Immature natural killer cell (primary cell): ENCODE measurements at places on chromosomes 16 and 17.
A peak's percentile ranks its signal among the peaks of the same experiment; 100 is the strongest.

DNA sequence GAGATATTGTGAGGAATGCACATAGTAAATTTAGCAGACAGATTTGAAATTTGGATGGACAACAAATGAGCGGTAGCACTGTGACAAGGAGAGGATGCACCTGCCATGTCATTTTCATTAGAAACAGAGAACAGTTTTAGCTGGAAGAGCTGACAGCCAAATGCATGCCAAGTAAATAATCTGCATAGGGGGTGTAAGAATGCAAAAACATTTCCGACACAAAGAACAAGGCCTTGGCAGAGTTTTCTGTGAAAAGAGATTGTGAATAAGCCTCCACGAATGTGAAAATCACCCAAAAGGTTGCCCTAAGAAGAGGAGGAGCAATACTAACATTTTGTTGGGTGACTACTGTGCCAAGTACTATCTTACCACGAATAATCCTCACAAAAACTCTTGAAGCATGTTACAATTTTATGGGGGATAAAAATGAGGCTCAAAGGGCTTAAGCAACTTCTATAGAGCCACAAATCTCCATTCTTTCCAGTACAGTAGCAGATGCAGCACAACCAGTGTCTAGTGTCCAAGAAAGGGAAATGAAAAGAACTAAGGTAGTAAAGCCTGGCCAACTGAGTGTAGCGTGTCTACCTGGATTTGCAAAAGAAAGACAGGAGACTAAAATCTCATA lies 28.3 kb downstream of the TMEM100 start:
- no peak for DNase-seq
- H3K36me3 ChIP-seq, result no peaks in the 10 kb centered on the region
- H3K27me3 ChIP-seq, result peaks cover 2% of the 10 kb centered on the region
- H3K4me3 ChIP-seq, result no peak overlapping the region
- no peak overlapping the region for H3K27ac ChIP-seq

DNA sequence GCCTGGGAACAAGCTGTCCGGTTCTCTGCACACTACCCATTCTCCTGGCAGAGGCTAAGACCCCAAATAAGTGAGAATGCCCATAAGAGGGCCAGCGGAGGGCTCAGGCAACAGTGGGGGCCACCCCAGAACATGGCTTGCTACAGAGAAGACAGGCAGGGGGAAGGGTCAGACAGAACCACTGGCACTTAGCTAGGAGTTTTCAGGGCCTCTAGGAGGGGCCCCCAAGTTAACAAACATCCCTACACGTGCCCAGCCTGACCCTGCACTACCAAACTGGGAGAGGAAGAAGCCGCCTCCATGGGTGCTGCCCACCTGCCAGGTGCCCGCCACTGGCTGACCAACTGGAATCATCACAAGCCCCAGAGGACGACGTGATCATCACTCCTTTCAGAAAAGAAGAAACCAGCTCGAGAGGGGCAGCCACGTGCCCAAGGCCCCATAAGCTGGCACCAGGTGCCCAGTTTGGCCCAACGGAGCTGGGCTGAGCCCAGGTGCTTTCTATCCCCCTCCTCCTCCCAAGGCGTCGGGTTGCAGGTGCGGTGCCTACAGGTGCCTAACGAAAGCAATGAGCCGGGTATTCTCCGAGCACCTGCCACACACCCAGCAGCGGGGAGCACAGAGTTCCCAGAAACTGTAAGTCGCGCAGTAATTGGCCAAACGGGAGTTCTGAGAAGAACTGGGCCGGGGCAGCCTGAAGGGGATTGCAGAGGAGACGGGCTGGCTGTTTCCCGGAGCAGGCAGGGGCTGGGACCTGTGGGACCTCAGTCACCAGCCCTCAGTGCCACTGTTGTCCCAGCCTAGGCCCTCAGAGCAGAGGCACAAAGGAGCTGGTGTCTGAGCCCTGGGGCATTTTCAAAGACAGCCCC lies 13.2 kb downstream of the RPH3AL start:
- no peak for DNase-seq
- H3K4me3 ChIP-seq, result no peak overlapping the region
- peaks cover 10% of the 10 kb centered on the region for H3K36me3 ChIP-seq
- H3K27me3 ChIP-seq, result peaks cover 2% of the 10 kb centered on the region
- H3K27ac ChIP-seq, result no peak overlapping the region

- no peak for DNase-seq
- no peak overlapping the region for H3K4me3 ChIP-seq
- H3K27ac ChIP-seq, result peak overlapping the region; percentile 57
- peaks cover 6% of the 10 kb centered on the region for H3K36me3 ChIP-seq
- H3K27me3 ChIP-seq, result no peaks in the 10 kb centered on the region
- H3K4me1 ChIP-seq, result peaks cover 45% of the 10 kb centered on the region
Observed at GRCh38 chr17:1123921-1124715, 55.7 kb downstream of the ABR start.

DNA sequence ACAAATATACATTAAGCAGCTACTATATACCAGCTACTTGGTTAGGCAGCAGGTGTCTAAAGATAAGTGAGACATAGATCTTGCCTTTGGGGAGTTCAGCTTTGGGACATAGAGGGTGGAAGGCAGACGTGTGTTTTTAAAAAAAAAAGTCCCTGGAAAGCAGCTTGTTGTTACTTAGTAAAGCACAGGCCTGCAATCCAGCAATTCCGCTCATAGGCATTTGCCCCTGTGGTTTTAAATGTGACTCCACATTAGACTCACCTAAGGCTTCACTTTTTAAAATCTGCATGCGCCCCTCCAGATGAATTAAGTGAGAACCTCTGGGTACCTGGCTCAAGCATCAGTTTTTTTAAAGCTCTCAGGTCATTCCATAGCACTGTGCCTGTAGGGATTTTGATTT lies 7.2 kb upstream of the MLYCD start:
- H3K4me3 ChIP-seq, result no peak overlapping the region
- no peak overlapping the region for H3K27ac ChIP-seq
- no peaks in the 10 kb centered on the region for H3K36me3 ChIP-seq

GRCh38 chr16:53626161-53626560 lies 77.5 kb downstream of the RPGRIP1L start:
- H3K27ac ChIP-seq, result no peak overlapping the region
- H3K4me1 ChIP-seq, result no peaks in the 10 kb centered on the region
- DNase-seq, result no peak
- no peaks in the 10 kb centered on the region for H3K36me3 ChIP-seq

GRCh38 chr16:14609716-14610115 lies 20.3 kb downstream of the PARN start:
- no peaks in the 10 kb centered on the region for H3K27me3 ChIP-seq
- no peak overlapping the region for H3K27ac ChIP-seq
- peaks cover 32% of the 10 kb centered on the region for H3K36me3 ChIP-seq
- H3K4me1 ChIP-seq, result no peaks in the 10 kb centered on the region

GRCh38 chr17:52147431-52147830 lies 11.1 kb downstream of the CA10 start:
- H3K4me3 ChIP-seq, result no peak overlapping the region
- H3K27ac ChIP-seq, result no peak overlapping the region
- no peaks in the 10 kb centered on the region for H3K4me1 ChIP-seq

DNA sequence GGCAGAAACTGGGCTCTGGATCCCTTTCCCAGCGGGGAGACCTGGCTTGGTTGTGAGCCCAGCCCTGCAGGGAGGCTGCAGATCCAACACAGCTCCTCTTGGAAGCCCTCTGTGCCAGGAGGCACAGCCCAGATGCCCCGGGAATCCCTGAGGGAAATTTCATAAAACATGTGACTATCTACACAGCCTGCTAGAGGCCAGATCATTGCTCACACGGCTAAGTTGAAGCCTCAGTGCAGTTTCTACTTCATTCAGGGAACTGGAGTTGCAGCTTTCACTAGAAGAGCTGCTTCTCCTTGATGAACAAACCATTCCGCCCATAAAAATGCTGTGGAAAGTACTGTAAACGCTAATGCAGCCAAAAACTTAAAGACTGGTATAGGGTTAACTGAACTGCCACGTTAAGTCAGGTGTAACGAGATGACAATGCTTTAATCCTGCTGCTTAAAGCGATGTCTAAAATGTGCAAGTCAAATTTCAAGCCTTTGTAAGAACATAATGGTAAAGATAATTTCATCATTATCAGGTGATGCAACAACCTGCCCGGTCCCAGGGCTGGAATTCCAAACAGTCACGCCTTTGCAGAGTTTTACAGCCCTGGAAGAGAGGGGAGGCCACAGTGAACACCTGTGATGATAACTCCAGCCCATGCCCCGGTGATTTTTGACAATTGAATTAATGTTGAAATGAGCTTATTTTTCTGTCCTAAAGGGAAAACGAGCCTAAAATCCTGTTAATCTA lies 172.5 kb downstream of the ZFHX3 start:
- H3K4me3 ChIP-seq, result peak overlapping the region; percentile 27
- no peaks in the 10 kb centered on the region for H3K27me3 ChIP-seq
- peaks cover 27% of the 10 kb centered on the region for H3K4me1 ChIP-seq

DNA sequence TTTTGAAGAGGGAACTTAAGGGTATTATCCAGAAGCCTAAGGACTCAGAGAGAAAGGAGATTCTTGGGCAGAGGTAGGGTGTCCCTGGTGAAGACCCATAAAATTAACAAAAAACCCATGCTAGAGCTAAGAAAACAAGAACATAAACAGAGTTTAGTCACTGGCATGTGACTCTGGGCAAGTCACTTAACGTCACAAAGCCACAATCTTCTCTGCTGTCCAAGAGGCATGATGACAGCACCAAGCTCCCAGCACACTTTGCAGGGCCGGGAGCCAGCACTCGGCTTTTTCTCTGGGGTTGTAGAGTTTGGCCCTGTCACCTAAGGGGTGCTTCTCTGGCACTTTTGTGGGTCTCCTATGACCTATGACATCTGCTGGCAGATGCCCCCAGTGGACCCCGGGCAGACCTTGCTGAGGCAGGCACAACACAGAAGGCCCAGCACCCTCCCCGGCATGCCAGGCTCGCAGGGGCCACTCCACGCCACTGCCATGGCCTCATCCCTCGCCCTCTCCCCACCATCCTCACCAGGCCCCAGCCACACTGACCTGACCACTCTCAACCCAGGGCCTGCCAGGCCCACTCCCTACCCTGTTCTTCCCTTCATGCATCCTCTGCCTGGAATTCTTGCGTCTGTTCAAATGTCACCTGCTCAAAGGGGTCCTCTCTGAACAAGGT lies 69.8 kb downstream of the DYNLRB2 start:
- no peak overlapping the region for H3K27ac ChIP-seq
- peaks cover 4% of the 10 kb centered on the region for H3K27me3 ChIP-seq
- no peak overlapping the region for H3K4me3 ChIP-seq

DNA sequence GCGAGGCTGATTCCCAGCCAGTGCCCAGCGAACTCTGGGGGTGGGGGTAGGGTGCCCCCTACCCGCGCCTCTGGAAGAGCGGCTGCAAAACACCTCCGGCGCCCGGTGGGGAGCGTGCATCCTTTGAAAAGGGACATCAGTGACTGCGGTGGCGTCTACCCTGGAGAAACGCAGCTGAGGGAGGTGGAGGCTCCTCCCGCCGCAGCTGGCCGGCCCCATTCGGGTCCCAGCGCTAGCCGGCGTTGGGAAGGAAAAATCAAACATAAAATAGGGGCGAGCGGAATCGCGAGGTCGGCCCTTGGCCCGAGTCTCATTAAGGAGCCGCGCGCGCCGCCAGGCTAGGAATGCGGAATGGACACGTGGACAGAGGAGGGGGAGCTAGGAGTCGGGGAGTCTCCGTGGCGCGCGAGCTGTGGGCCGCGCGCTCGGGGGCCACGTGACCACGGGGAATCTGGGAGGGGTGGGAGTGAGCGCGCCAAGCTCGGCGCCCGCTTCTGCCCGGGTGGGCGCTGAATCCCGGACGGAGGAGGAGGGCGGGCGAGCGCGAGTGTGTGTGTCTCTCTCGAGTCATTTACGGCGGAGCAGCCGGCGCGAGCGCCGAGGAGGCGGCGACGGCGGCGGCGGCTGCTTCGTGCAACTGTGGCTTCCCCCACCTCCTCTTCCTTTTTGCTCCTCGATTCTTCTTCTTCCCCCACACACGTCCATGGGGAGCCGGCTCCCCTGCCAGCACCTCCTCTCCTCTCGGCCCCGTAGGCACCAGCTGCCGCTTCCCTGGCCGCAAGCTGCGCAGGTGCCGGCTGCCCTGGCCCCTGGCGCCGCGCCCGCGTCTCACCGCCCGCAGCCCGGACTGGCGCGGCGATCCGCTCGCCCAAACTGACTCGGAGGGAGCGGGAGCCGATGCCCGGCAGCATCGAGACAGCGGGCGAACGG lies at the start of gene TMEM132E:
TMEM132E (plus strand) TSS at position 566 of the 930 bp plus-strand sequence. CDS start 1,495 bp downstream, outside the sequence.
- peaks cover 6% of the 10 kb centered on the region for H3K4me1 ChIP-seq
- DNase-seq, result no peak
- H3K4me3 ChIP-seq, result peak within 1 kb of the TSS; percentile 56
- H3K27me3 ChIP-seq, result peaks cover 22% of the 10 kb centered on the region
- H3K27ac ChIP-seq, result no peak within 1 kb of the TSS
- H3K36me3 ChIP-seq, result no peaks in the 10 kb centered on the region

GRCh38 chr16:82750068-82750467 lies 123.3 kb downstream of the CDH13 start:
- peaks cover 17% of the 10 kb centered on the region for H3K4me1 ChIP-seq
- DNase-seq, result no peak
- H3K4me3 ChIP-seq, result no peak overlapping the region
- no peak overlapping the region for H3K27ac ChIP-seq
- H3K36me3 ChIP-seq, result no peaks in the 10 kb centered on the region
- no peaks in the 10 kb centered on the region for H3K27me3 ChIP-seq

- H3K36me3 ChIP-seq, result no peaks in the 10 kb centered on the region
- peaks cover 5% of the 10 kb centered on the region for H3K27me3 ChIP-seq
- no peak overlapping the region for H3K4me3 ChIP-seq
- no peaks in the 10 kb centered on the region for H3K4me1 ChIP-seq
Observed at GRCh38 chr17:36696805-36697204, 95.4 kb downstream of the MRM1 start.

DNA sequence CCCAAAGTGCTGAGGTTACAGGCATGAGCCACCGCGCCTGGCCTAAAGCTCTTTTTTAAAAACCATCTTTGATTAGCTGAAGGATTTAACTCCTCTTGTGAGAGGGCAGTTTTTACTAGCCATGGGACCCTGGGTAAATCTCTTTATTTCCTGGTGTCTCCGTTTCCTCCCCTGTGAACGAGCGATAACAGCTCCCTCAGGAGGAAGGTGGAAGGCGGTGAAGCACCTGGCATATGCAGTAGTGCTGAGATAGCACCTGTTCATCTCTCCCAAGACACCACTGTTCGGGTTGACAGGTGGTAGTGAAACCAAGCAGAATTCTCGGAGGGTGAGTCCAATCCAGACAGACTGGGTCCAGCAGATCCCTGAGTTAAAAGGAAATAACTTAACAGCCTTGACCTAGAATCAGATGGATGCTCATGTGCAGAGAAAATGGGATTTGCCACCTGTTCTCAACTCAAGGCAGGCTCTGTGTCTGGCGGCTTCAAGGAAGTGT lies 86.2 kb downstream of the CRISPLD2 start:
- H3K27ac ChIP-seq, result no peak overlapping the region
- H3K4me3 ChIP-seq, result no peak overlapping the region
- no peak for DNase-seq
- H3K27me3 ChIP-seq, result peaks cover 4% of the 10 kb centered on the region
- no peaks in the 10 kb centered on the region for H3K36me3 ChIP-seq

GRCh38 chr16:21338537-21339268 lies 60.6 kb upstream of the CRYM start:
- H3K36me3 ChIP-seq, result no peaks in the 10 kb centered on the region
- H3K4me3 ChIP-seq, result no peak overlapping the region
- no peak for DNase-seq
- H3K27ac ChIP-seq, result no peak overlapping the region
- H3K4me1 ChIP-seq, result no peaks in the 10 kb centered on the region
- no peaks in the 10 kb centered on the region for H3K27me3 ChIP-seq
